ENCODE measurements at places on chromosomes 7 and 10.
A peak's percentile ranks its signal among the peaks of the same experiment; 100 is the strongest.

DNA sequence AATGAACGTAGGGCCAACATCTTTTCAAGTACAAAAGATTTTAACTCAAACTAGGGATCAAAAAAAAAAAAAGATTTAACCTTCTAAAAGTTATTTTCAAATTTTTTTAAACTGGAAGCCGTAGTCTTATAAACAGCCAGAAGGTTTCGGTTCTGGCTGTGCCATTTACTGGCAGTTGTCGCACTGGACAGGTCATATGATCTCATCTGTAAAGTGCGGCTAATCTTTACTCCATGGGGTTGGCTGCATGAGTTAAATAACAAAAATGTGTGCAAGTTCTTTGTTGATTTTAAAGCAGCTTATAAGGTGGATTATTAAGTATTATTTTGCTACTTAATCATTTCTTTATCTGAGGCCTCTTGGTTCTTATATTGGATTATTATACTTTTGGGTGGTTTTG lies 36.6 kb downstream of the TRUB1 start:
- no peak for DNase-seq

DNA sequence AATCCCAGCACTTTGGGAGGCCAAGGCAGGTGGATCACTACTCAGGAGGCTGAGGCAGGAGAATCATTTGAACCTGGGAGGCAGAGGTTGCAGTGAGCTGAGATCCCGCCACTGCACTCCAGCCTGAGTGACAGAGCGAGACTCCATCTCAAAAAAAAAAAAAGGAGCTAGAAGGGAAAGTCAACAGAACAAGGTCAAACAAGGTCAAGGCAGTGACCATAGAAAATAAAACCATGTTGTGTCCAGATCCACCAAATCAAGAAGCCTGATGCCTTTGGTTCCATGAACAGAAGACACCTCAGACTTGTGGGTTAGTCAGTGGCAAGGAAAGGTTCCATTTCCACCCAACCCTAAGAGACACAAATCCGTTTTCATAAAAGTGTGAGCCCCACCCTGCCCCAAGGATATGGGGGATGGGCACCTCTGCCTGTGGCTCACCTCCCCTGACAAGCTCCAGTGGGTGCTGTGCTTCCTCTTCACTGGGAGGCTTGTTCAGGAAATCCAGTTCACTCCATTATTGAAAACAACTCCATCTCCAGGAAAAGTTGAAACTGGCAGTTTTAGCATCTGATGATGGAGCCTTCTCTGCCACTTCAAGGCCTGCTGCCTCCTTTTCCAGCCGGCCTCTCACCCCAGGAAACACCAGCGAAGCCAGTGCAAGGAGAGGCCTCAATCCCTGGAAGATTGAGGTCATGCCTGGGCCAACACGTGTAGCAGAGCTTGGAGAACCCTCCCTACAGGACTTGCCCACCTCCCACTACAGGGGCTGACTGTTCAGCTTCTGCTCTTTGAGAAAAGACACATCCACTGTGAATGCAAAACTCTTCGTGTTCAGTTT lies 152.9 kb downstream of the NRF1 start:
- DNase-seq = no peak

DNA sequence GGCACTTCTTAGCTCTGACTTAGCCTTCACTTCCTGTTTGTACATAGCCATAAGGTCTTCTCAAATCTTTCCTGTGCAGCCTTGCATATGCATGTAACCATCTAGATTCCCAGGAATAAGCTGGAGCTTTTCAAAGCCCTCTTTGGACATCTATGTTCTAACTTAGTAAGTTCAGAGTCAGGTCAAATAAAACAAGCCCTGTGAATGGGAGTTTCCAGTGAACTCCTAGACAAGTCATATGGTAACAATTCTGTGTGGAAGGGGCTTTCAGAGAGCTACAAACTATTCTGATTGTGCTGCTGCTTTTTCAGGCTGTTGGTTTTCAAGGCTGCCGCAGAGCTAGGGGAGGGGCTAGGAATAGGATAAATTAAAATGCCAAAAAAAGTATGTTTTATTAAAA lies 208.4 kb upstream of the AKR1E2 start:
- DNase-seq = no peak

- no peak for DNase-seq
Observed at GRCh38 chr10:24457661-24458318, 248.9 kb downstream of the KIAA1217 start.

GRCh38 chr10:95485056-95485844 lies 75.9 kb downstream of the SORBS1 start:
- no peak for DNase-seq

DNA sequence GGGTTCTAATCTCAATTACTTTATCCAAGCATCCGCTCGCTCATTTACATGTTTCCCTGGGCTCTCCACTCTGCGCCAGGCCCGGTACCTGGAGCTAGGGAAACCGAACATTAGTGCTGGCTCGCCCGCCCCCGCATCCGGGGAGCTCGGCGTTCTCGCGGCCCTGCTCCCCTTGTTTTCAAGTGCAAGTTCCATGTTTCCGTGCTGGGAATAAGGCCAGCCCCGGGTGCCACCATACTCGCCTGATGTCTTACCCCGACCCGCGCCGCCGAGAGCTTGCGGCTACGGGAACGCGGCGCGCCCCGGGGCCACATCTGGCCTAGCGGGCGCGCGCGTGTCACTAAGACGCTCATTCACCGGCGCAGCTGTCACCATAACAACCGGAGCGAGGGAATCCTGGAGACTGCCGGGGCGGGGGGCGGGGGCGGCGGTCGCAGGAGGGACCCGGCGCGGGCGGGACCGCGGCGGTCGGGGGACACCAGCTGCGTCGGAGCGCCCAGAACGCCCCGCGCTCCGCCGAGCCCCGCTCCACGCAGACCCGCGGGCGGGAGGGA lies at the start of gene NEURL1:
Gene NEURL1, plus strand, starts transcription at position 344 of the 554 bp plus-strand sequence. CDS start 683 bp downstream, outside the sequence.
- DNase-seq = peak; percentile 40

DNA sequence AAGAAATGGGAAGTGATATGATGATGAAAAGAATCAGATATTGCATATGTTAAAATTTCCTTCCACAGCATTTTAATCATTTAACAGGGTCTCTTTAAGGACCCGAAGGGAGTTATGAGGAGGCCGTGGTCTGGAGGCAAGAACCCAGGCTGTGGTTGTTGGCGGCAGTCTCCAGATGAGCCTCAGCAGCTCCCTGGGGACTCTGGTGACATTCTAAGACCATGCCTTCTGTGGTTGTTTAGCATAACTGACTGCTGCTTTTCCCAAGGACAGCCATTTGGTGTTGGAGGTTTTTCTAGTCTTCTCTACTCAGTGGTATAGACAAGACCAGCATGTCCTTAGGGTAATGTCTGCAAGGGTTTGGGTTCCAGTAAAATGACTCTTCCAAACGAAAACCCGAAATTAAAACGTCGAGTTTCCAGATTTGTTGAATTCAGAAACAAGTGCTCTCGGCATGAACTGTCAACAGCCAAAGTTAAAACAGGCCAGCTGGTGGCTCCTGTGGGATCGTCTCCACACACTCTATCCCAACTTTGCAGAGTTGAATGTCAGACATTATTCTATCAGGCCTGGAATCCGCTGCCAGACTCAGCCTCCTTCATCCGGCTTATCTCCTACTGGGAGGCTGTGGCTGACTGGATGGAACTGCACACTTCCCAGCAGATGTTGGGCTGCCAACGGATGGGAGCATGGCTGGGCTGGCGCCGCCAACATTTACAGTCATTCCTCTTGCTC lies 183.1 kb downstream of the TAX1BP1 start:
- no peak for DNase-seq

DNA sequence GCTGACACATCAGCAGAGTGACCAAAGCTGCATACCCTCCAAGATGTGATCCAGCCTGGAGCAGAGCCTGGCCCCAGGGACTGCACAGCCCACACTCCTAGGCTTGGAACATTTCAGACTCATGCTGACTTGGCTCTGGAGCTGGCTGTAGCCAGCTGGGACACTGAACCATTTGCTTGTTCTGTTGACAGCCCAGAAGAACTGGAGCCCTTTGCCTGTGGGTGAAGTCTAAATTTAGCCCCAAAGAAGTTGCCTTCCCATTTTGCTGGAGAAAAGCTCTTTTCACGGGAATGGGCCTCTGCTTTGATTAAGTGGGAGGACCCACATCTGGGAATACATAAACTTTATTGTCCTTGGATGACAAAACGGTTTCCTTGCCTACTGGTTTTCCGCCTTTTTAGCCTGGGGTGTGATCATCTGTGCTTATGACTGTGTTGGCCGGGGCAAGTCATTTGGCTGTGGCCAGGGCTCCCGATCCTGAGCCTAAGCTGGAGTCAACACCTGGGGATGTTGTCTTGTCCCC lies 186.2 kb upstream of the BMPER start:
- no peak for DNase-seq

DNA sequence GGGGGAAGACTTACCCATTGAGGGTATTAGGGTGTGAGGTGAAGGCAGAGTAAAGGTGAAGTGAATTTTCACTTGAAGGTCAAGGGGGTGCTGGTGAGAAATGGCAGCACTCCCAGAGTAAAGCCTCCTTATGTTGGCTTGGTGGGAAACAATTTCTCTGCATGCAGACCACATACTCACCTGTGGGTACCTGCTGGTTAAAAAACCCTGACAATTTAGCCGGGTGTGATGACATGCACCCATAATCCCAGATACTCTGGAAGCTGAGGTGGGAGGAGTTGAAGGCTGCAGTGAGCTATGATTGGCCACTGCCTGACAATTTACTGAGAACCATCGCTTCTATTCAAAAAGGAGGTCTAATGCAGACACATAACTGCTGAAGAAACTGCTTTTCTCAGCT lies 5.5 kb downstream of the DNAJB9 start:
- no peak for DNase-seq

- no peak for DNase-seq
Observed at GRCh38 chr7:74013539-74014272, 14.3 kb upstream of the ELN start.

DNA sequence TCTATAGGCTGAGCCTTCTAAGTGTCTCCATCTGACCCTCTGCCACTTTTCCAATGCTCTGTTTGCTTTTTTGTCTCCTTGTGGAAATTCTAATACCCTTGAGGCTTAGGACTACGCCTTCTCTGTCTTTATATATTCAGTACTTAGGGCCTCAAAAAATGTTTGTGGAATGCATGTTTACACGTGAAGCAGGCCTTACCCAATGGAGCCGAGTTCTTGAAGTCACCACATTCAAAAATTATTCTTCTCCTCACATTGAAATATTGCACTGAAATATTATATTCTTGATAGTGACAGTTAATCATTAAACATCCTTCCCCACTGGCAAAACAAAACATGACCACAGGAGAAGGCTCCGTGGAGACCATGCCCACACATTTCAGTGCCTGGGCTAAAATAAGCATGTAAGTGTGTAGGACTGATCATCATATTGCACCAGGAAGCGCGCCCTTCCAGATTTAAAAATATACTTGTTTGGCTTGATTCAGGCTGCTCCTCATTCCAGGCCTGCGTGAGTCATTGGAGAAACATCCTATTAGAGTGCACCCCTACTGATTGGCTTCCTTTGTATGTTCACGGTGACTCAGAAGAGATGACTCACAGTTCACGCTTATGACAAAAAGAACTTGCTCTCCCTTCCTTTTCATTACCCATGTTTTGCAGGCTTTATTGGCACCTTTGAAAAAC lies 307.4 kb upstream of the AOAH start:
- DNase-seq = peak; percentile 35

DNA sequence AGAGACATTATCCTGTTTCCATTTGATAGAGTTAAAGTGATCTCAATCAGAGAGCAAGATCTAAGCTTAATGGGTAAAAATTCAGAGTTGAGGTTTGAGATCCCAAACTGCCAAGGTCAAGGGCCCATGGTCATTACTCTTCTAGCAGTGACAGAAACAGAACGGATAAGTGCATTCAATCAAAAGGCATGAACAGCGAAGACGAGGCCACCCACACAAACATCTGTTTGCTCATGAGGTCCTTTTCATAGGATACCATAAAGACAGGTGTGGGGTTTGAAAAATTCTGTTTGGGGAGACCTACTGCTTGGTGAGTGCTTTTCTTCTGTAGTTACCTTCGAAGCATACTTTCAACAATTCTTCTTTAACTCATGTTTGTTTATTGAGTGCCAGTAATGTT lies 58.3 kb downstream of the SEMA3C start:
- no peak for DNase-seq

- DNase-seq = peak; percentile 13
Observed at GRCh38 chr10:100934084-100934659, 21.4 kb downstream of the SLF2 start.

- no peak for DNase-seq
Observed at GRCh38 chr10:24425151-24425550, 216.2 kb downstream of the KIAA1217 start.

GRCh38 chr7:574661-575395 lies 55.2 kb upstream of the PDGFA start:
- no peak for DNase-seq

- DNase-seq = no peak
Observed at GRCh38 chr7:32025381-32026082, 44.7 kb downstream of the PDE1C start.
